AG10803 (cell line): ENCODE measurements at places on chromosomes 7 and 10.

- peak; percentile 100 for DNase-seq
These were observed 89.2 kb downstream of the RNF216 start for GRCh38 chr7:5692112-5692844.

- no peak for DNase-seq
These were observed 339.4 kb upstream of the ZMIZ1 start for GRCh38 chr10:78729366-78729765.

- DNase-seq: no peak
These were observed 55.0 kb upstream of the JCAD start for GRCh38 chr10:30114401-30114800.

GRCh38 chr10:121655254-121656144 is 57.3 kb upstream of the FGFR2 start:
- no peak for DNase-seq

DNA sequence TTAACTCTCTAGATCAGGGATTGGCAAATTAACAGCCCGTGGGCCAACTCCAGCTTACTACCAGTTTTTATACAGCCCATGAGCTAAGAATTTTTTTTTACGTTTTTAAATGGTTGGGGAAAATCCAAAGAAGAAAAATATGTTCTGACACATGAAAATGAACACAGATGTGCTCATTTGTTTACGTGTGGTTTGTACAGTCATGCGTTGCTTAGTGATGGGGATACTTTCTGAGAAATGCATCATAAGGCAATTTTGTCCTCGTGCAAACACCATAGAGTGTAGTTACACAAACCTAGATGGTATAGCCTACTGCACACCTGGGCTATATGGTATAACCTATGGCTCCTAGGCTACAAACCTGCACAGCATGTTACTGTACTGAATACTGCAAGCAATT is 8.3 kb upstream of the SMKR1 start:
- DNase-seq: peak; percentile 93

DNA sequence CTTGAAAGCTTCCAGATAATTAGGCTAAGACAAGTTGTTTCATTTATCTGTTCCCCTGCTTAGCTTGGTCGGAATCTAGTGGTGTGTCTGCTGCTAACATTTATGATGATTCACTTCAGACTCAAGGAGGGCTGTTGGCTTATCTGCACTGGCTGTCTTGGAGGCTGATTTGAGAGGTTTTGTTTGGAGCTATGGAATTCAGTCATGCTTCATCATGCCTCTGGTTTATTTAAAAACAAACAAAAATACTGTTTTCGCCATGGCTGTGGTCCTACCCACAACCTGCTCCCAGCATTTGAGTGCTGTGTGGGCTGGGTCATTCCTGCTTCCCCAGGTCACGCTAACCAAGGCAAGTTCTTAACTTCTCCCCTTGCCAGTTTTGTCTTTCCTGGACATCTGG is 11.7 kb upstream of the ARPC1B start:
- DNase-seq: peak; percentile 91

GRCh38 chr10:95767884-95768556 is 12.1 kb downstream of the ENTPD1 start:
- peak; percentile 5 for DNase-seq

GRCh38 chr10:132324186-132324585 is 7.8 kb upstream of the LRRC27 start:
- DNase-seq: peak; percentile 18

DNA sequence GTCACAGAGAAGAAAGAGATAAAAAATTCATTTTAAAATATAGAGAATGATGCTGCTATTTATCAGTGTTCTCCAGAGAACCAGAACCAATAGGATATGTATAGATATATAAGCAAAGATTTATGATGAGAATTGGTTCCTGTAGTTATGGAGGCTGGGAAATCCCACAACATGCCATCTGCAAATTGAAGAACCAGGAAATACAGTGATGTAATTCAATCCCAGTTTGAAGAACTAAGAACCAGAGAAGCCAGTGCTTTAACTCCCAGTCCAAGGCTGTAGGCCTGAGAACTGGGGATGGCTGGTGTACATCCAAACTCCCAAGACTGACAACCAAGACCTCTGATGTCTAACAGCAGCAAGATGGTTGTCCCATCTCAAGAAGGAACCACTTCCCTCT is 192.9 kb upstream of the PLXDC2 start:
- DNase-seq: no peak

DNA sequence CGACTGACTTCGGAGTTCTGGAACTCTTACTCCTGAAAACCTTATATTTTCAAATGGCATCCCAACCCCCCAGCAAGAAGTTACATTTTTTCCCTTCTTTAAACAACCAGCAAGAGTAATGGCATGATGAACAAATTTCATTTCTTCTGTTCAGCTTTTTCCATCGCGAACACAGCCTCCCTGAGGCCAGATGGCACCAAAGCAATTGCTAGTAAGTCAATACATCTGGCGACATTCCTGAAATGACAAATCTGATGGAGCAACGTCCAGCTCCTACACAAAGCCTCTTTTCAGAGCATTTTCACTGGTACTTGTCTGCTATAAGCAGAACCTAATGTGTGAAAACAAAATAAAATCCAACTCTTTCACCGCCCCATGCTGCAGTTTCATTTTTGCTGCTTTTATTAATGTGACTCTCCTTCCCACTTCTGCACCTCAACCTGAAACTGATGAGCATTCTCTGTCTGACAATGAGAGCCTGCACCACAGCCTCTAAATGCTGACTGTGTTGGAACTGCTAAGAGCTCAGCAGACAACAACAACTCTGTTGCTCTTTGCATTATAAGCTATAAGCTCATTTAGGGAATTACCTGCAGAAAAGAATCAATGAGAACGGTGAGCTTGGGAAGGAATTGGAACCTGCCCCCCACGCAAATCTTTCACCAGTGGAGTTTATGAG is 229.8 kb downstream of the FGFR2 start:
- no peak for DNase-seq

GRCh38 chr10:25191162-25191895 is 16.5 kb downstream of the GPR158 start:
- DNase-seq: no peak

GRCh38 chr10:119448628-119449584 is 93.6 kb downstream of the RGS10 start:
- no peak for DNase-seq

DNA sequence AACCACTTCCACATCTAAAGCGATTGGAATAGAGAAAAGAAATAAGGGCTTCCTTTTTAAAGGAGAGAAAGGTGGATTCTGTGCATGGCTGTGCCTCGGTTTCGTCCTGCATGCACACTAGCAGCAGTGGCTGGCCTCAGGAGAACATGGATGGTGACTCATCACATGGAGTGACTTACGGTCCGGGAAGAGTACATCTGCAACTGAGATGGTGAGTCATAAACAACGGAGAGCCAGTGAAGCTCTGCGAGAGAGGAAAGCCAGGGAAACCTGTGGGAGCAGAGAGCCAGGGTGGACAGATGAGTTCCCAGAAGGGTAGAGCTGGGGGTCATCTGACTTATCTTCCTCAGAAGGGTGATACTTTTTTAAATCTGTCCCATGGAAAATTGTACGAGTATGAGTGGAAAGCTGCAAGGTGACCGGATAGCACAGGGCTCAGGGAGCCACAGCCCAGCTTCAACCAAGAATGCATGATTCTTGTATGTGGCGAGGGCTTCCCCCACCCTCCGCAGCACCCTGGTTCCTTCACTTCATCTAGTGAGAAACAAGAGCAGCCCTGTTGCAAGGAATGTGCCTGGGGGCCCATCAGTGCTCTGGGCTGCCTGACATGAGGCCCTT is 259.1 kb downstream of the KLF6 start:
- peak; percentile 96 for DNase-seq

- DNase-seq: no peak
These were observed 74.8 kb upstream of the FOXK1 start for GRCh38 chr7:4607311-4607729.

DNA sequence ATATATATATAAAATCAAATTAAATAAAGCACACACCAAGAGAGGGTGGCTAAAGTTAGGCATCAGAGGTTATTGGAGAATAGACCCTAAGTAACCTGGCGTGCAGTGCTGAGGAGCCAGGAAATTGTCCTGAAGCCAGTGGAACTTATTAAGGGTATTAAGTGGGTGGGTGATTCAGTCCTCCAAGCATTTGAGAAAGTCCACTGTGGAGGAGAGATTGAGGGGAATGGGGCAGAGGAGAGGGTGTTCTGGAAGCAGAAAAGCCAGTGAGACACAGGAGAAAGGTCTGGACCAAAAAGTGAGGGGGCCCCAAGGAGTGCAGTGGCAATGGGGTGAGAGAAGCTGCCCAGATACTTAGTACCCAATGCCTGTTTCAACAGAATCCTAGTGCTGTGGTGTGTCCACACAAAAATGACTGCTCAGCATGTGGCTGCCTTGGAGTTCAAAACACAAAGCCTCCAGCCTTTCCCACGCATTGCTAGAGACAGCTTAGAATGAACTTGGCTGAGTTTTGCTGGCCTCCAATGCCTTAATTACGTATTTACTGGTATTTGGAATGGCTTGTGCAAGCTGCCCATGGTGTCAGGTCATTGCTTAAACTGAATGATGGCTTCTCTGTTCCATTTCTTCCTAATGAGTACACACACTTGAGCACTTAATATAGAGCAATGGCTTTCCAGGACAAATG is 44.9 kb upstream of the CHST15 start:
- peak; percentile 71 for DNase-seq

- no peak for DNase-seq
These were observed 100.1 kb downstream of the FOXL3 start for GRCh38 chr7:389911-390601.

- DNase-seq: no peak
These were observed 104.7 kb downstream of the FGFR2 start for GRCh38 chr10:121493521-121493920.

DNA sequence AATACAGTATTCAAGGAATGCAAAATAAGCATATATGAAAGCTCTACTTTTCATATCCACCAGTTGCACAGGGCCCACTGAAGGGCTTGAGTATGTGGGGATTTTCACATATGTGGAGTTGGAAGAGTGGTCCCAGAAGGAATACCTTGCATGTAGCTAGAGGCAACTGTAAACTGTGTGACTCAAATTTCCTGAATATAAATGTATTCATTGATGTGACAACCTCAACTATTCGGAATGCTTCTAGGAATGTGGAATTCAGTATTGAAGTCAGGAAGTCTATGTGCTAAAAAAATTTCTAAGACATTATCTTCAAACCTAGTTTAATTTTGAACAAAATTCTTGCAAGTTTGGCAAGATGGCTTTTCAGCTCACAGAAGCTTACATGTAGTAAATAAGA is 695.5 kb upstream of the SEMA3D start:
- no peak for DNase-seq

- peak; percentile 80 for DNase-seq
These were observed 16.1 kb upstream of the LAMB4 start for GRCh38 chr7:108146070-108146842.

DNA sequence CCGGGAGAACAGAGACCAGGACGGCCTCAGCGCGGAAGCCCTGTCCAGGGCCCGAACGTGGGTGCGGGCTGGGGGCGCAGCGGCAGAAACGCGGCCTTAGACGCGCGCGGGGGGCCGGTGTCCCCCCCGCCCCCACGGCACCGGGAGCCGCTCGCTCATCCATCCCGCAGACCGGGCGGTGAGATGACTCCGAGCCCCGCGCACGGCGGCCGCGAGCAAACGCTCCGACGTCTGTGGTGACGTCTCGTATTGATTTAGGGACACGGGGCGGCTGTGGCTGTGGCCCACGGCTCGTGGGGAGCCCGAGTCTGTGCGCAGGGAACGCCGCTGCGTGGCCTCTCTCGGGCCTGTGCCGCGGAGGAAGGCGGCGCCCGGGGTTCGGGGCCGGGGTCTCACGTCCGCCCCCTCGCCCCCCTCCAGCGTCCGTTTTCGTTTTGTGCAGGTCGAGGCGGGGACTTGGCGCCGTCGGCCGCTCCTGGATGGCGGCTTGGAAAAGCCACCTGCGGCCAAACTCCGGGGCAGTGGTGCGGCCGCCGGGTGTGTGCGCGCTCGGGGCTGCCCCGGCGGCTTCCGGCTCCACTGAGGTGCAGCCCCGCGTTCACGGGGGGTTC is 1.0 kb upstream of the NKX6-2 start:
- DNase-seq: no peak

DNA sequence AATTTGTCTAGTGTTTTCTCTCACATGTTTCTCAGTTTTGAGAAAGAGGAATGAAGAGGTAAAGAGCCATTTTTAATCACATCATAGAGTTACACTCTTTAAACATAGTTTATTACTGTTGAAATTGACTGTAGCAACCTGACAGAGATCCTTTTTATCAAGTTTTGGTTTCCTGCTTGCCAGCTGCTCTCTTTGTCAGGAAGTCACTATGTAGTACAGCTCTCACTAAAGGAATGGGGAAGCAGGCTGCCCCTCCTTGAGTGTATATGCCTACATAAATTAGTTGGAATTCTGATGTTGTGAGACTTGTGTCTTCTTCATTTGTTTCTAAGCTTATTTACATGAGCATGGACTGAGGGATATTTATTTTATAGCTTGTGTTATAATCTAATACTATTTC is 1274.0 kb upstream of the CELF2 start:
- DNase-seq: no peak

- DNase-seq: peak; percentile 66
These were observed 186.1 kb downstream of the MTERF1 start for GRCh38 chr7:91694351-91694841.

GRCh38 chr10:59057345-59057744 is 119.1 kb upstream of the PHYHIPL start:
- no peak for DNase-seq

DNA sequence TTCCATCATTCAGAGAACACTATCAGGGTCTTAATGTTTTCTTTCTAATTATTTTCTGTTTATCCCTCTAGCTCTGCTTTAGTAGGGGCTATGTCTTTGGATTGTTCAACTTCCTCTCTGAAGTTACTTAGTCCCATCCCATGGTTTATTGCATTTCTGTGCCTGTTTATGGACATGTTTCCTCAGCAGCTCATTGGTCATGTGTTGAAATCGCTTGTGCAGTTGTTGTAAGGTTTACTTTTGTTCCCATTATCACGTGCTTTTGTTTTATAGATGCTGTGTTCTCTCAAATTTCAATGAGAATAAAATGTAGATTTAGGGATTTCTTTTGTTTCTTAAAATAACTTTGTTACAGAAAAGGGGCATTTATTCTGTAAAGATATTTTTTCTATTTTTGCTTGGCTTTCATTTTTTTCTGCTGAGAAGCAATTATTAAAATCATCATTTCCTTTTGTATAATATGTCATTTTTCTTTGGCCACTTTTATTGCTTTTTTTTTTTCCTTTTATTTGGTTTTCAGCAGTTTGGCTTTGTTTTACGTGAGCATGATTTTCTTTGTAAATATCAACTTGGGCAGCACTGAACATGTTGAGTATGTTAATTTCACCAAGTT is 110.9 kb downstream of the CCDC7 start:
- no peak for DNase-seq

GRCh38 chr10:131559450-131559911 is 248.0 kb upstream of the TCERG1L start:
- DNase-seq: no peak

DNA sequence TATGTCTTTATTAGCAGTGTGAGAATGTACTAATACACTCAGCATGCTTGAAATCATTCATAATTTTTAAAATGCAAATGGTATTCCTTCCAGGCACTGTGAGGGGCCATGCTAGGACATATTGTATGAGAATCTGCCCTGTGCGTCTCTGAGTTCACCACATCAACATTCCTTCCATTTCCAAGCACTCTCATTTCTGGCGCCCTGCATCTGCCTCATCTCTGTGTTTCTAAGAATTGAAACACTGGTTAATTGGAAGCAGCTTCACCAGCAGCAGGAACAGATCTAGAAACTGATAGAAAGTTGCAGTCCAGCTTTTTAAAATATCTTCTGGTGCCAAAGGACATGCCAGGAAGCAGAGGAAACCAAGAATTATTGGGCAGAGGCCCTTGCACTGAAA is 555.9 kb upstream of the DPP6 start:
- no peak for DNase-seq

- DNase-seq: no peak
These were observed 41.4 kb downstream of the BRAF start for GRCh38 chr7:140883378-140883777.
